Thoracic aorta (tissue), 2 donors: ENCODE measurements at places on chromosomes 13 and 19. TPM values are rescaled to one million over a fixed set of nuclear protein-coding genes. Genes with fewer than 3 reads are reported as not detected.

LGI4 gene
- total RNA-seq, result 17.4 TPM

BRME1 gene
- total RNA-seq, result not detected

LILRB1 gene
- 10.0 TPM for total RNA-seq

RNF225 gene
- total RNA-seq, result not detected

PCDH20 gene
- total RNA-seq, result 10.6 TPM

ELSPBP1 gene
- not detected for total RNA-seq

LSM14A gene
- total RNA-seq, result 133 TPM

LIM2 gene
- not detected for total RNA-seq

RFPL4AL1 gene
- total RNA-seq, result not detected

APOC1 gene
- 4.9 TPM for total RNA-seq

ZNF529 gene
- 18.1 TPM for total RNA-seq

MCF2L gene
- total RNA-seq, result 49.2 TPM

SLC5A5 gene
- total RNA-seq, result not detected

SCGB2B2 gene
- total RNA-seq, result 0.41 TPM

PEAK3 gene
- 3.0 TPM for total RNA-seq

C19orf73 gene
- total RNA-seq, result not detected

LILRB5 gene
- total RNA-seq, result 17.6 TPM

PPP1R13L gene
- 51.2 TPM for total RNA-seq

SIGLEC10 gene
- 20.3 TPM for total RNA-seq

LAIR1 gene
- 31.2 TPM for total RNA-seq

GRCh38 chr19:15640294-15640903, at the start of gene CYP4F3:
TSS of gene CYP4F3 (plus strand) at chr19:15640897. CDS start at chr19:15641416, 519 bp downstream.
- H3K4me3 ChIP-seq, result no peak within 1 kb of the TSS
- H3K27me3 ChIP-seq, result no peaks in the 10 kb centered on the region
- H3K36me3 ChIP-seq, result no peaks in the 10 kb centered on the region
- no peak for DNase-seq

GRCh38 chr13:41017159-41017558, 2.0 kb downstream of the ELF1 start:
- no peaks in the 10 kb centered on the region for H3K27me3 ChIP-seq
- no peaks in the 10 kb centered on the region for H3K36me3 ChIP-seq
- H3K27ac ChIP-seq, result no peak overlapping the region

- no peak for DNase-seq
- H3K27ac ChIP-seq, result no peak overlapping the region
- H3K36me3 ChIP-seq, result peaks cover 3% of the 10 kb centered on the region
- peaks cover 1% of the 10 kb centered on the region for H3K4me1 ChIP-seq
Measured at GRCh38 chr19:48176226-48176625, 5.7 kb downstream of the ZSWIM9 start.

GRCh38 chr13:48833412-48833811, 142.3 kb upstream of the FNDC3A start:
- no peak for DNase-seq
- no peaks in the 10 kb centered on the region for H3K27me3 ChIP-seq
- H3K27ac ChIP-seq, result no peak overlapping the region

GRCh38 chr13:88112526-88112925, 441.4 kb downstream of the SLITRK5 start:
- DNase-seq, result no peak
- H3K27me3 ChIP-seq, result no peaks in the 10 kb centered on the region
- H3K4me1 ChIP-seq, result no peaks in the 10 kb centered on the region
- no peak overlapping the region for H3K4me3 ChIP-seq
- H3K36me3 ChIP-seq, result no peaks in the 10 kb centered on the region

- H3K27me3 ChIP-seq, result no peaks in the 10 kb centered on the region
- H3K4me3 ChIP-seq, result no peak overlapping the region
- H3K36me3 ChIP-seq, result no peaks in the 10 kb centered on the region
- no peaks in the 10 kb centered on the region for H3K4me1 ChIP-seq
- H3K27ac ChIP-seq, result no peak overlapping the region
Measured at GRCh38 chr13:66665991-66666390, 564.1 kb downstream of the PCDH9 start.

DNA sequence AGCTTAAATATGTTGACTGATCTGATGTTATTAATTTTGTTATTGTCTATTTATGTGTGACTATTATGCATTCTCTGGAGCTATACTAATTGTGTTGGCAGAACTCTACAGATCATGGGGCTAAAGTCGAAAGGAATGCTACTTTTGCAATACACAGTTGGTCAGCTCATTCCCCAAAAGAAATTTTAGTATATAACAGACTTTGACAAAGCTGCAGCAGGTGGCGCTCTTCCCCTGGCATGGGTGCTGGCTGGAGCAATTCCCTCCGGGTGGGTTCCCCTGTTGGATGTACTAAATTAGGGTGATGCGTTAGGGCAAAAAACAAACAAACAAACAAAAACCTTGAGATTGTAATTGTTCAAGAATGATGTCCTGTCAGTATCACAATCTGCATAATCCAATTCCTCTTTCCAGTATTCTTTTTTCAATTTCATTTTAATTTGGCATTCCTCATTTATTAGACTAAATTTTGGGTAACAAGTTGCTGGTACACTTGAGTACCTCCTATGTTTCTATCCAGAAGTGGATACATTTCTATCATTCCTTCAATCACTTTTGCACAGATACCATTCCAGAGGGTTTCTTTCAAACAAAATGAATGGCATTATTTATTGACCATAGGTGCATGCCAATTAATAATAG, 322.8 kb upstream of the EDNRB start:
- H3K4me1 ChIP-seq, result no peaks in the 10 kb centered on the region
- no peak for DNase-seq
- H3K4me3 ChIP-seq, result no peak overlapping the region
- H3K36me3 ChIP-seq, result no peaks in the 10 kb centered on the region
- H3K27me3 ChIP-seq, result no peaks in the 10 kb centered on the region

DNA sequence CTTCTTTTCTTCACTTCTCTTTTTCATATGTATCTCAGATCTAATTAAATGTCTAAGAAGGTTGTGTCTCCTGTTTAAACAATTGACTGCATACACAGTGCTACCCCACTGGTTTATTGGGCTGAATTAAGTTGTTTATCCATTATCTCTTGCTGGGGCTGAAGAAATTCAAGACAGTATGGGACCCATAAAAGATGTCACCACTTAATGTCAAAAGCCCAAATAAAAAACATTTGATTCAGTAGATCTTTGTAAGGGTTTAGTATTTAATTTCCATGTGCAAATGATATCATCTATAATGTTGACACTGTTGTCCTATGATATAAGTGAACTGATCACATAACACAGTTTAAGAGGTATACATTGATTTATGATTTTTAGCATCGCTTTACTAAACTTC, 1431.9 kb upstream of the PCDH20 start:
- no peak overlapping the region for H3K27ac ChIP-seq
- no peaks in the 10 kb centered on the region for H3K27me3 ChIP-seq
- H3K36me3 ChIP-seq, result no peaks in the 10 kb centered on the region
- H3K4me1 ChIP-seq, result no peaks in the 10 kb centered on the region

GRCh38 chr13:113786262-113786841, 27.3 kb downstream of the TMEM255B start:
- no peak for DNase-seq
- H3K27me3 ChIP-seq, result no peaks in the 10 kb centered on the region
- no peak overlapping the region for H3K27ac ChIP-seq
- H3K4me3 ChIP-seq, result no peak overlapping the region
- H3K36me3 ChIP-seq, result no peaks in the 10 kb centered on the region

- no peaks in the 10 kb centered on the region for H3K36me3 ChIP-seq
- no peak overlapping the region for H3K4me3 ChIP-seq
- DNase-seq, result no peak
- H3K4me1 ChIP-seq, result no peaks in the 10 kb centered on the region
- no peaks in the 10 kb centered on the region for H3K27me3 ChIP-seq
- no peak overlapping the region for H3K27ac ChIP-seq
Measured at GRCh38 chr13:111373486-111373885, 53.0 kb downstream of the TEX29 start.

- H3K27me3 ChIP-seq, result no peaks in the 10 kb centered on the region
- H3K27ac ChIP-seq, result no peak overlapping the region
- H3K36me3 ChIP-seq, result no peaks in the 10 kb centered on the region
- DNase-seq, result no peak
- H3K4me1 ChIP-seq, result no peaks in the 10 kb centered on the region
Measured at GRCh38 chr19:14198384-14199376, 7.3 kb downstream of the ADGRL1 start.

- H3K4me3 ChIP-seq, result peak overlapping the region; percentile 6
- no peaks in the 10 kb centered on the region for H3K36me3 ChIP-seq
- H3K4me1 ChIP-seq, result peaks cover 71% of the 10 kb centered on the region
- no peak for DNase-seq
- no peaks in the 10 kb centered on the region for H3K27me3 ChIP-seq
- H3K27ac ChIP-seq, result peak overlapping the region; percentile 32
Measured at GRCh38 chr13:44112700-44113329, 233.1 kb downstream of the LACC1 start.

- no peaks in the 10 kb centered on the region for H3K27me3 ChIP-seq
- DNase-seq, result no peak
- no peak overlapping the region for H3K4me3 ChIP-seq
Measured at GRCh38 chr13:80012251-80012650, 328.7 kb downstream of the SPRY2 start.

GRCh38 chr13:71034018-71034417, 833.0 kb downstream of the DACH1 start:
- H3K36me3 ChIP-seq, result no peaks in the 10 kb centered on the region
- H3K4me3 ChIP-seq, result no peak overlapping the region
- no peak for DNase-seq

GRCh38 chr13:66689037-66689619, 541.0 kb downstream of the PCDH9 start:
- H3K27ac ChIP-seq, result no peak overlapping the region
- no peak overlapping the region for H3K4me3 ChIP-seq
- no peak for DNase-seq
- H3K36me3 ChIP-seq, result no peaks in the 10 kb centered on the region

- H3K4me1 ChIP-seq, result peaks cover 9% of the 10 kb centered on the region
- no peaks in the 10 kb centered on the region for H3K36me3 ChIP-seq
- peak overlapping the region; percentile 87 for H3K27ac ChIP-seq
- H3K27me3 ChIP-seq, result no peaks in the 10 kb centered on the region
- no peak for DNase-seq
Measured at GRCh38 chr13:40113643-40114304, 458.3 kb downstream of the COG6 start.

GRCh38 chr13:42354241-42355091, 82.5 kb downstream of the AKAP11 start:
- no peaks in the 10 kb centered on the region for H3K4me1 ChIP-seq
- H3K27me3 ChIP-seq, result no peaks in the 10 kb centered on the region
- H3K27ac ChIP-seq, result no peak overlapping the region

GRCh38 chr19:35309481-35310279, 17.7 kb downstream of the MAG start:
- DNase-seq, result no peak
- H3K4me3 ChIP-seq, result no peak overlapping the region
- no peaks in the 10 kb centered on the region for H3K4me1 ChIP-seq
- no peaks in the 10 kb centered on the region for H3K27me3 ChIP-seq
- no peak overlapping the region for H3K27ac ChIP-seq
- no peaks in the 10 kb centered on the region for H3K36me3 ChIP-seq

DNA sequence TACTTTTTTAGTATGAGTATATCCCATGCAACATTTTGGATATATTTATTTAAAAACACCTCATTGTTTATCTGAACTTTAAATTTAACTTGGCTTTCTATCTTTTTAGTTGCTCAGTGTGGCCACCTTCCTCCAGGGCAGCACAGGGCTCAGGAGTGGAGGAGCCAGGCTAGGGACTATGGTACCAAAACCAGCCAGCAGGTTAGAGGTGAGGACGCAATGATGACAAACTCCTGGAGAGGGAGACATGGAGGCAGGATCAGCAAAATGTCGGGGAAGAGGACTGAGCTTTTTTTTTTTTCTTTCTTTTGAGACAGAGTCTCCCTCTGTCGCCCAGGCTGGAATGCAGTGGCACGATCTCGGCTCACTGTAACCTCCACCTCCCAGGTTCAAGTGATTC, 29.6 kb upstream of the CALM3 start:
- no peaks in the 10 kb centered on the region for H3K36me3 ChIP-seq
- no peaks in the 10 kb centered on the region for H3K27me3 ChIP-seq
- no peaks in the 10 kb centered on the region for H3K4me1 ChIP-seq
- H3K27ac ChIP-seq, result no peak overlapping the region

DNA sequence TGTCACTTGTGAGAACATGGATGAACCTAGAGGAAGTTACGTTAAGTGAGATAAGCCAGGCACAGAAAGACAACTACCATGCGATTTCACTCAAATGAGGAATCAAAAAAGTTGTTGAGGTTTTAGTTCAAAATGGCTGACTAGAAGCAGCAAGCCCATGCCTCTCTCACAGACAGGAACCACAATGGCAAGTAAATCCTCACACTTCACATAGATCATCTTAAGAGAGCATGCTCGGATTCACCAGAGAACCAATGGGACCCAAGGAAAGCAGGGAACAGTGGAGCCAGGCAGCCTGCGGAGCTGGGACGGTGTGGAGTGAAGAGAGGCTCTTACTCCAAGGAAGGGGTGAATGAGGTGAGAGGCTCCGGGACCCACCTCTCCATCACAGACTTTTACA, 581.0 kb downstream of the UQCRFS1 start:
- DNase-seq, result no peak
- H3K27ac ChIP-seq, result no peak overlapping the region
- no peaks in the 10 kb centered on the region for H3K36me3 ChIP-seq
- H3K4me3 ChIP-seq, result no peak overlapping the region
- H3K27me3 ChIP-seq, result no peaks in the 10 kb centered on the region
- no peaks in the 10 kb centered on the region for H3K4me1 ChIP-seq

GRCh38 chr19:45485305-45486077, 11.4 kb downstream of the RTN2 start:
- H3K27me3 ChIP-seq, result no peaks in the 10 kb centered on the region
- peak overlapping the region; percentile 96 for H3K4me3 ChIP-seq
- no peaks in the 10 kb centered on the region for H3K36me3 ChIP-seq
- H3K27ac ChIP-seq, result peak overlapping the region; percentile 66
- H3K4me1 ChIP-seq, result no peaks in the 10 kb centered on the region

GRCh38 chr19:17021328-17021727, 5.3 kb downstream of the CPAMD8 start:
- no peaks in the 10 kb centered on the region for H3K36me3 ChIP-seq
- no peak overlapping the region for H3K4me3 ChIP-seq
- peaks cover 10% of the 10 kb centered on the region for H3K4me1 ChIP-seq
- DNase-seq, result no peak

GRCh38 chr13:108031865-108032264, 183.5 kb downstream of the LIG4 start:
- no peaks in the 10 kb centered on the region for H3K27me3 ChIP-seq
- H3K27ac ChIP-seq, result no peak overlapping the region
- no peaks in the 10 kb centered on the region for H3K4me1 ChIP-seq
- no peak overlapping the region for H3K4me3 ChIP-seq

DNA sequence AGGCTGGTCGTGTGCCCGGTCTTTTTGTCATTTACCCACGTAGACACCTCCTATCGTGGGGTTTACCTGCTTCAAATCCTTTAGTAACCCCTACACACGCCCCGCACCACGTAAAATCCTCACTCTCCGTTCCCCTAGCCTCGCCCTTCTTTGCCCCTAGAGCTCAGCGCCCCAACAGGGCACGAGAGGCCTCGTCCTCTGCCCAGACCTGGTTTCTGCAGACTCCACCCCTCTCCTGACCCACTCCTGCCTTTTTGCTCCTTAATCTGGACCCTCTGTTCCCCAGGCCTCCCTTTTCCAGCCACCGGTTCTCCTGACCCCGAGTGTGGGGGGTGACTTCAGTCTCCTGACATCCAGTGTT, 412 bp downstream of the ZNF528 start:
- DNase-seq, result no peak
- peak overlapping the region; percentile 53 for H3K27ac ChIP-seq
- no peaks in the 10 kb centered on the region for H3K27me3 ChIP-seq
- H3K36me3 ChIP-seq, result peaks cover 27% of the 10 kb centered on the region
- peak overlapping the region; percentile 95 for H3K4me3 ChIP-seq
- peaks cover 5% of the 10 kb centered on the region for H3K4me1 ChIP-seq
